ENCODE measurements at places on chromosomes 2 and 18. TPM values are rescaled to one million over a fixed set of nuclear protein-coding genes. Genes with fewer than 3 reads are reported as not detected.

- no peak overlapping the region for H3K27ac ChIP-seq
- no peaks in the 10 kb centered on the region for H3K27me3 ChIP-seq
- no peaks in the 10 kb centered on the region for H3K4me1 ChIP-seq
These were observed 40.0 kb downstream of the TEX44 start for GRCh38 chr2:231632559-231633142.

- H3K27me3 ChIP-seq: no peaks in the 10 kb centered on the region
- no peak for DNase-seq
- no peak overlapping the region for H3K4me3 ChIP-seq
These were observed 201.3 kb upstream of the CXCR4 start for GRCh38 chr2:136319237-136319636.

ST6GAL2 gene
- total RNA-seq: 0.82 TPM

DNA sequence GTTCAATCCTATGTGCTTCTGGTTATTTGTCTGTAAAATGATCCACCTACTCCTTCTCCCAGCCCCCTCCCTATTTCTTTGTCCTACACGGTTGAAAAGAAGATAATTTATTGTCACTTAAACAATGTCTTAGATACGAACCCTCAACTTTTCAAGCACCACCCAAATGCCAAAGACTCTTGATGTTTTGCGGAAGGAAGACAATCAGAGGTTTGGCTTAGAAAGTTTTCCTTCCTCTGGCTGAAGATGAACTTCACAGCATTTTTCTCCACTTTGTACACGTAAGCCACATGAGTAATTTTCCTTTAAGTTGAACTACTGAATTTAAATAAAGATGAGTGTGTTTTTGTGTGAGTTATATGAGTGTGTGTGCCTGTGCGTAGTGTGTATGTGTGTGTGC lies 25.5 kb upstream of the SLC8A1 start:
- DNase-seq: no peak
- no peaks in the 10 kb centered on the region for H3K4me1 ChIP-seq
- no peak overlapping the region for H3K27ac ChIP-seq
- H3K4me3 ChIP-seq: no peak overlapping the region
